Activated CD4-positive, alpha-beta T cell treated with anti-CD3 and anti-CD28 coated beads for 36 hours (primary cell): ENCODE measurements at places on chromosomes 1 and 21. TPM values are rescaled to one million over a fixed set of nuclear protein-coding genes. Genes with fewer than 3 reads are reported as not detected.

DNA sequence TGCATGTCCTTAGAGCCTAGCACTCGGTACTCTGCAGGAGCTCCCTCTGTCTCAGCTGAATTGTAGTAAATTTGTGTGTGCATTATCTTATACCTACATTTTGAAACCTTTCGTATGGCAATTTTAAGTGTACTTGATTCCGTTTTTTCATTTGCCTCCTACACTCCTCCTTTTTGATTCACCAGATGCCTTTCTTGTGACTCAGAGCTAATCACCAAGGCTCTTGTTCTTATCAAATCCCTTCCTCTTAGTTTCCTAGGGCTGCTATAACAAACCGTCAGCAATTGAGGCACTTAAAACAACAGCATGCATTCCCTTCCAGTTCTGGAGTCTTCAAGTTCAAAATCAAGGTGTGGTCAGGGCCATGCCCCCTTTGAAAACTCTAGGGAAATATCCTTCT is 261.0 kb downstream of the ASTN1 start:
- no peak for DNase-seq

UROD gene
- total RNA-seq, result 134 TPM

- DNase-seq, result no peak
Observed at GRCh38 chr1:1067860-1068516, 6.1 kb downstream of the RNF223 start.

TAL1 gene
- total RNA-seq, result not detected

- DNase-seq, result no peak
Observed at GRCh38 chr21:20570824-20571232, 427.4 kb upstream of the NCAM2 start.
